Uterus (tissue), 4 donors: ENCODE measurements at places on chromosomes 3 and 15. TPM values are rescaled to one million over a fixed set of nuclear protein-coding genes. Genes with fewer than 3 reads are reported as not detected.

Gene WHAMM
- 5.6 TPM for total RNA-seq

Gene CFAP100
- total RNA-seq, result not detected

- no peak for DNase-seq
Observed at GRCh38 chr3:30673425-30674341, 67.3 kb downstream of the TGFBR2 start.

- DNase-seq, result no peak
Observed at GRCh38 chr15:98916826-98917225, 90.8 kb downstream of the PGPEP1L start.

Gene CYP1A2
- not detected for total RNA-seq

Gene LRTM1
- not detected for total RNA-seq

GRCh38 chr3:128133273-128133883, 9.8 kb upstream of the RUVBL1 start:
- DNase-seq, result no peak

DNA sequence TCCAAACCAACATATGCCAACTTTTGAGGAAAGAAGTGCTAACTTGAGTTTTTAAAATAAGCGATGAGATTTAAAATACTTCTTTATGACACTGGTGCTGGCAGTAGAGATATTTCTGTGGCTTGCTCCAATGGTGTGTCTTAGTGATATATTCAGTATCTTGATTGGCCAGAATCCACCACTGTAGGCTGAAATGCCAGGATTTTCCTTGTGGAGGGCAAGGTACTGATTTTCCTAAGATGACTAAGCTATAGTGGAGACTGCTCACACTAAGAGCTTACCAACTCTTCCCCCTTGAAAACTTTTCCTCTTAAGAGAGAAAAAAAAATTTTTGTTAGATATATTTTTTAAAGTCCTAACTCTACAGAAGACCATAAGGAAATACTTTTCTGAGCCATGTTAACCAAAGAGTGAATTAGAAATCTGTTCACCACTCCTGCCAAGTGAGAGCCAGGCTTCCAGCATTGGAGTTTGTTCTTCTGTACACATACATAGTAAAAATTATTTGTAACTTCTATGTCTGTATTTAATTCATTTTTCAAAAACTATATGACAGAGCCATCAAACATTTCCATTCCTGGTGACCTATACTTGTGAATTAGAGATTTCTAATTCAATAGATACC, 109.1 kb downstream of the PPP2R3A start:
- DNase-seq, result no peak

GRCh38 chr3:144763878-144764454, 792.3 kb downstream of the DIPK2A start:
- no peak for DNase-seq
